ENCODE measurements at places on chromosomes 2 and 18. TPM values are rescaled to one million over a fixed set of nuclear protein-coding genes. Genes with fewer than 3 reads are reported as not detected.

Gene MRPS9
- 13.8 TPM for total RNA-seq

Gene SEC11C
- total RNA-seq, result 23.5 TPM

DNA sequence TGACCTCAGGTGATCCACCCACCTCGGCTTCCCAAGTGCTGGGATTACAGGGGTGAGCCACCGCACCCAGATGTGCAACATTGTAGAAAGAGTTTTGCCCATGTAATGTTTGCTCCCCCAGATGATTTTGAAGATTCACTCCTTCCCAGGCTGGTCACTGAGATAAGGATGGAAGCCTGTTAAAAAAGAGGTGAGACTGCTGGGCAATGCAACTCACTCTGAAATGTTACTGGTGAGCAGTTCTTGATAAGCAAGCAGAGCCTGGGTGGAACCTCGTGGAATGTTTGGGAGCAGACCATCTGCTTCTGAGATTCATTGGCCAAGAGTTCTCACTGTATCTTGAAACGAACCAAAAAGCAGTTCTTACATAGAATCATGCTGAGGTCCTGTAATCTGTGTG, 19.7 kb downstream of the GRP start:
- H3K4me1 ChIP-seq, result no peaks in the 10 kb centered on the region
- DNase-seq, result no peak
- no peaks in the 10 kb centered on the region for H3K27me3 ChIP-seq
- no peaks in the 10 kb centered on the region for H3K36me3 ChIP-seq
- no peak overlapping the region for H3K27ac ChIP-seq

Gene SERPINB4
- not detected for total RNA-seq

DNA sequence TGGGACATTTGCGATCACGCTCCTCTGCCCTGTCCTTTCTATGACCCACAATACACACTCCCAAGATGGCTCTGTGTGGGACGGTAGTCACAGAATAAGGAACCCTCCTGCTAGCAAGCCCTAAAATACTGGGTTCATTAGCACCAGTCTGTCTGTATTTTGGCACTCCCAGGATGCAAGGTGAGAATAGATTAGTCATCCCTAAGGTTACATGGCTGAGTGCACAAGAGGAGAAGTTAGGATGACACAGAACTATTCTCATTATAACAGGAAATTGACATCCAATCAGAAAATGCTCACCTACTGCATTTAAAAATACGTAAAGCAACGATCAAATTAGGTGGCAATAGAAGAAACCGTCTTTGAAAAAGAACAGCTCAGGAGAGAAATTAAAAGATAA, 590.2 kb downstream of the EPHA4 start:
- no peak for DNase-seq
- no peak overlapping the region for H3K27ac ChIP-seq
- no peaks in the 10 kb centered on the region for H3K36me3 ChIP-seq
- H3K27me3 ChIP-seq, result no peaks in the 10 kb centered on the region

DNA sequence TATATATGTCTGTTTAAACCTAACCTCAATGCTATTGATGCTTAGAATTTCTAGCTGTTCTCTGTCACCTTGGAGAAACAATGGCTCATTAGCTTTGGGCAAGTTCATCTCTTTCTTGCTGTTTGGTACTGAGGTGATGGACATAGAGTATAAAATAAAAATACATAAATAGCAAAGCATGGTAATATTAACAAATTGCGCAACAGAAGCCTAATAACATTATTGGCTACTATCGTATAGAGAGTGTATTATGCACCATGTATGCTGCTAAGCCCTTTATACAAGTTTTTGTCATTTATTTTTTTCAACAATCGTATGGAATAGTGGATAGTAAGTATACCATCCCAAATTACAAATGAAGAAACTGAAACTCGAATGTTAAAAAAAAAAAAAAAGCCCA, 100.1 kb downstream of the ICOS start:
- H3K36me3 ChIP-seq, result no peaks in the 10 kb centered on the region
- H3K27me3 ChIP-seq, result no peaks in the 10 kb centered on the region
- H3K27ac ChIP-seq, result no peak overlapping the region
- H3K4me1 ChIP-seq, result peaks cover 14% of the 10 kb centered on the region
- DNase-seq, result no peak

Gene DSG4
- total RNA-seq, result not detected

- no peak overlapping the region for H3K4me3 ChIP-seq
- no peak overlapping the region for H3K27ac ChIP-seq
- DNase-seq, result no peak
- H3K36me3 ChIP-seq, result no peaks in the 10 kb centered on the region
- no peaks in the 10 kb centered on the region for H3K4me1 ChIP-seq
These were observed 36.7 kb downstream of the RND3 start for GRCh38 chr2:150450765-150451164.

Gene SCYGR3
- total RNA-seq, result not detected

Gene PTPRN
- total RNA-seq, result 8.8 TPM

Gene CCL20
- total RNA-seq, result 11.4 TPM

- no peaks in the 10 kb centered on the region for H3K4me1 ChIP-seq
- DNase-seq, result no peak
- no peak overlapping the region for H3K4me3 ChIP-seq
- no peaks in the 10 kb centered on the region for H3K36me3 ChIP-seq
- no peak overlapping the region for H3K27ac ChIP-seq
- no peaks in the 10 kb centered on the region for H3K27me3 ChIP-seq
These were observed 70.0 kb upstream of the MAP4K4 start for GRCh38 chr2:101627285-101628029.

DNA sequence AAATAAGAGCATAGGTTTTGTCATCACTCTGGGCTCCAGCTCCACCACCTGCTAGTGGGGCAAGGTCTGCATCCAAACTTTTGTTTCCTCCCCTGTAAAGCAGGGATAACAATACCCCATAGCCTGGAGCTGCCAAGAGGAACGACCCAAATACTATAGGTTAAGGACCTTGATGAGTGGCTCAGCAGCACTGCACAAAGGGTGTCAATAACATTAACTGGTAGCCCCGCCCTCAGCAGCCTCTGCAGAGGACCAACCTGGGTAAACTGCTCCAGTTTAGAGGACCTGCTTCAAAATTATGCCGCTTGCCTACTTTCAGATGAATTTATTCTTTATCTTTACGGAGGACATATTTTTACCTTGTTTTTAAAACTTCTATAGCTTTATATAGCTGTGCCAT, 65.8 kb upstream of the RIOK3 start:
- H3K36me3 ChIP-seq, result no peaks in the 10 kb centered on the region
- H3K27ac ChIP-seq, result no peak overlapping the region
- H3K27me3 ChIP-seq, result no peaks in the 10 kb centered on the region
- no peaks in the 10 kb centered on the region for H3K4me1 ChIP-seq

Gene FAM110C
- 0.41 TPM for total RNA-seq

Gene MYO5B
- 0.82 TPM for total RNA-seq

DNA sequence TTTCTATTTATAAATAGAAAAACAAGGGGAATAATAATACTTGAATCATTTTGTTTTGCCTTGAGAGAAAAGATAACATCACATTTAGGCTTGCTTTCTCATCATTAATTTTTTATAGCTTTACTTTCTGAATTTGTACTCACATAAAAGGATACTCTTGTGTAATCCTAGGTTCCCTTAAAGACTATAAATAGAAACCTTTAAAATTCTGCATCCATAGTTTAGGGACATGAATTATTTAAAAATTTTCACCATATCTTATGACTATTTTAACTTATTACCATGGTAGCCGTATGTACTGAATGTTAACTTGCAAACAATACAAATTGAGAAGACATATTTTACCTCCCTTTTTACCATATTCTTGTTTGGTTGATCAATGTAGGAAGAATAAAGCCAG, 143.5 kb upstream of the CWC22 start:
- DNase-seq, result no peak
- no peak overlapping the region for H3K27ac ChIP-seq
- H3K4me3 ChIP-seq, result no peak overlapping the region
- H3K27me3 ChIP-seq, result no peaks in the 10 kb centered on the region

Measured in sigmoid colon (tissue), 7 donors.